ENCODE measurements at places on chromosomes 1 and 21.

DNA sequence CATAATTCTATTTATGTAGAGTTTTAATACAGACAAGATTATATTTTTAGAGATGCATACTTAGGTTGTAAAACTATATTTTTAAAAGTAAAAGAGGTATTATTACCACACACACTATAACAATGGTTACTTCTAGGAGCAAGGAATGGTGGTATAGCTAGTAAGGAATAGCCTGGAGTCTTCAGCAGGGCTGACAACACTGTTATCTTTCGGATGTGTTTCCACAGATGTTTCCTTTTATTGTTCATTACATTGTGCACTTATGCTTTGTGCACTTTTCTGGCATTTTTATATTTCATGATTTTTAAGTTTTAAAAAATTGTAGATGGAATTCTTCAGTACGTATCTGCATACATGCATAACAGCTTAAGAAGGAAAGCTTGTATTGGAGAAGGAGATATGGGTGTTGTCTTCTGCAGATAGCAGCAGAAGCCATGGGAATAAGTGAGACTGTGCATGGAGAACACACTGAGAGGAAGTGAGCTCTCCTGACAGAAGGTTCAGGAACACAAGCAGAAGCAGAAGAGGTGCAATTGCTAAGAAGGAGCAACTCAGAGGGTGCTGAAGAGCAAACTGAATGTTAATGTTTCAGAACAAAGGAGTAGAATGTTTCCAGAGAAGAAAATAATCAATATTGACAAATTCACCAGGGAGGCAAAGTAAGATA is 91.8 kb downstream of the UCHL5 start:
- DNase-seq, result no peak

GRCh38 chr1:37298769-37299168 is 175.6 kb upstream of the ZC3H12A start:
- DNase-seq, result no peak

GRCh38 chr1:13826009-13826408 is 126.0 kb downstream of the PRDM2 start:
- DNase-seq, result no peak

- DNase-seq, result no peak
These were observed 129.8 kb downstream of the CYYR1 start for GRCh38 chr21:26443291-26443690.

DNA sequence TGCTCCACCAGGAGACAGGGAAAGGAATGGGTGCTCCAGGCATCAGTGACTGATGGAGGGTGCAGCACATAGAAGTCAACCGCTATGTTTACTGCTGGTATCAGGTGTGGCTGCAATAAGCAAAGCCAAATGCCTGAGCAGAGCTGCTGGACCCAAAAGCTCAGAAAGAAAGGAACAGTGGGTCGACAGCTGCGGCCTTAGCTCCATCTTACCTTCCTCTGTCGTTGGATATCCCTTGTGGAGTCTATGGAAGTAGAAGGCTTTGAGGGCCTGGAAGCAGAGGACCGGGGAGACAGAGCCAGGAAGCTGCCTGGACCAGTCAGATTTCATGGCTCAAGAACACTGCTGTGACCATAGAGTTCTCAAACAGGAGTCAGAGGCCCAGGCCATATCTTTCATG is 45.3 kb downstream of the RIMS3 start:
- DNase-seq, result no peak

DNA sequence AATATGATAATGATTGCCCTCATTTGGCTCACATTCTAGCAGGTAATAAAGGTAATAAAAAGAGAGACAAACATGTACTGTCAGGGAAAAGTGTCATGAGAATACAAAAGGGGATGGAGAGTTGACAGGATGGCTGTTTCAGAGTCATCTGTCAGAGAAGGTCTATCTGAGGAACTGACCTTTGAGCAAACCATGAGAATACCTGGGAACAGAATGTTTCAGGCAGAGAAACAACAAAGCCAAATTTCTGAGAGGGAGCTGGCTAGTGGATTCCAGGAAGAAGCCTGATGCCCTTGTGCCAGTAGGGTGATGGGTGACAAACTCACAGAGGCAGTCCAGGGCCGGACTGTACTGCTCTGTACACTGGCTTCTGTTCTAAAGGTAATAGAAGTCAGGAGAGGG is 107.2 kb downstream of the C1orf21 start:
- no peak for DNase-seq

- DNase-seq, result no peak
These were observed 438.2 kb downstream of the SMYD3 start for GRCh38 chr1:246068619-246069509.

- no peak for DNase-seq
These were observed 50.0 kb upstream of the ZNF648 start for GRCh38 chr1:182111496-182111895.

DNA sequence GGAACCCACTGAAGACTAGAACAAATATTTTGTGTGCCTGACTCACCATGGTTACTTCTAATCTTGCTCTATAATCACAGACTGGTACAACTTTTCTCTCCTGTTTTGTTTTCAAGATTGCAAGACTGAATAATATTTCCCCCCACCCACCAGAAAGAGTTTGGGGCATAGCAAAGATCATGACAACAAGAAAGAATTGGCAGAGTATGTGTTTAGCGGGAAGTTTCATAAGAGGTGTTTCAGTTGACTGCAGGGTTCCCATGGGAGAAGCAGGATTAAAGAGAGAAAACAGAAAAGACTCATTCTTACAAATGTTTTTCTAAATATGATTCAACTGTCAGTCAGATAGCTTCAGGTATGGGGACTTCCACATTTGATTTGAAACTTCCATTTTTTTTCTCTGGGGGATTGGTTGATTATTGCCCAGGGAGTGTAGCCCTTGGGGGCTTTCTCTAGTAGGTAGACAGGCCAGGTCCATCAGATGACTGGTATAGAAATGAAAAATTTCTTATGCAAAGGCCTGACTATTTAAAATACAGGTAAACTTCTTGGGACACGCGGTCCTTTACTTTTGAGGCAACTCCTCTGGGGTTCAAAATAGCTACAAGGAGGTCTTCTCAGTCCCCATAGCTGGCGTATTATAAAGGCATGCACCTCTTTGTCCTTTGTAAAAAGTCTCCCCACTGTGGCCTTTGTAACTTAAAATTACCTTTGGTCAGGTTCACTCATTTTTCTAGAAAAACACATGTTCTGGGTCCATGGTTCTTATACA is 13.9 kb downstream of the OR14I1 start:
- DNase-seq, result no peak

DNA sequence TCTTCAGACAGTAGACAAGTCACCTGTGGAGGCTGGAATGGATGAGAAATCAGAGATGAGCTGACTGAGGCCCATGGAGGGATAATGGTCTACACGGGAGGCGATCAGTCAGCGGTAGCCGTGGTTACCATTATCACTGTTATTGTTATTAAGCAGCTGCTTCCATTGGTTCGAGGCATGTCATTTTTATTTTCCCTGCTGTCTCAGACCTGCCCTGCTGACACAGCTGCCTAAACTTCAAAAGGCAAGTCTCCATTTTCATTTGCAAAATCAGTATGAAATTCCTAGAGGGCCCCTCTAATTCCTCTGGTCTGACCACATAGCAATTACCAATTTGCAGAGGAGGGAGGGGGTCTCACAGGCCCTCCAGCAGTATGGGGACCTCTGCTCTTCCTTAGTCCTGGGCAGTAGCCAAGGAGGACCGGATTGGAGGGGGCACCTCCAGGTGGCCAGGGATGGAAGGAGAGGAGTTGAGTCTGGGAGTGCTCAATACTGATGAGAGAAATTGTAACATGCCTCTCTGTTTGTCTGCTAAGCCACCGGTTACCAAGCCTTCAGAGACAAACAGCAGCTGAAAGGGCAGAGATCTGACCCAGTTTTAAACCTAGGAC is 184.2 kb downstream of the TRABD2B start:
- no peak for DNase-seq

DNA sequence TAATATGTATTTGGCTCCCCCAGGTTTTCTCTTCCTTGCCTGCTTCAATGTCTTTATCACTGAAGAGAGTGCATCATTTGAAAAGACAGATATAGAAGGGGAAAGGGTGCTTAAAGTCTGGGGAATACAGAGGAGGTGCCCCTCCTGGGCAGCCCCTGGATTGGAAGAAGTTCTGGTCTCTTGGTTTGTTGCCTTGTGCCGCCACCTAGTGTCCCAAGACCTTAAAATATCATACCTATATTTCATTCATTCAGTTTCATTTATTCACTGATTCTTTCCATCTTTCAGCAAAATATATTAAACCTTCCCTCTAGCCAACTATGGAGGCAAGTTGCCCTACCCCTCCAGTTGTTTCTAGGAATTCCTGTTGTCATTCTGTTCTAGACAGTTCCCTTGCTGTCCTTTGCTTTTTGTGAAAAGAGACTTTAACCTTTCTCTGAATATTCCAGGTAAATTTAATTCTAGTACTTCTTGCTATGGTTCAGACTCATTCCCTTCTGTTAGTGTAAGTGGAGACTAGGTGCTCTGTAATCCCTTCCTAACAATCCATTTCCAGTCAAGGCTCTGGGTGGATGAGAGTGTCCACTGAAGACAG is 56.1 kb downstream of the MEF2D start:
- DNase-seq, result no peak

DNA sequence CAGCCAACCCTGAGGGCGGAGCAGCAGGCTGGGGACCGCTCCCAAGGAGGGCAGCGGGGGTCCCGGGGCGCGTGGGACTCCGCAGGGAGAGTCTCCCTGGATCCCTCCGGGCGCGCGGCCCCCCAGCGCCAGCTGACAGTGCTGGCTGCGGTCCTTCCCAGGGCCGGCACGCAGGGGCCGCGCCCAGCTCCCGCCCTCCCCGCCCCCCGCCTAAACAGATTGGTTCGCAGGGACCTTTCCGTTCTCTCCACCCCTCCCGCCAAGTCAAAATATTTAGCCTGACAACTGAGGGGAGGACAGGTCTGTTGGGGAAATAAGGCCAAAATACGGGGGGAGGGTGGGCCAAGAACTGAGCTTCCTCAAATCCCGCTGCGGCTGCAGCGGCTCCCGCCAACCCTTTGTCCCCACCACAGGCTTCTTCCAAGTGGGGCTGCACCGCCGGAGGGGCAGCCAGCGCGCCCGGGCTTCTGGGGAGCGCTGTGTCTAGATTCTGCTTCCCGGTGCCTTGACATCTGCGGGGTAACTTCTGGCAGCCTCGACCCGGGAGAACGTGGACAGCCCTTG is at the start of gene INSRR:
Gene INSRR (minus strand): TSS at position 159 of the 564 bp plus-strand sequence. CDS start 496 bp downstream, outside the sequence.
- DNase-seq, result no peak

- no peak for DNase-seq
These were observed 572 bp downstream of the FUCA1 start for GRCh38 chr1:23867542-23867894.

DNA sequence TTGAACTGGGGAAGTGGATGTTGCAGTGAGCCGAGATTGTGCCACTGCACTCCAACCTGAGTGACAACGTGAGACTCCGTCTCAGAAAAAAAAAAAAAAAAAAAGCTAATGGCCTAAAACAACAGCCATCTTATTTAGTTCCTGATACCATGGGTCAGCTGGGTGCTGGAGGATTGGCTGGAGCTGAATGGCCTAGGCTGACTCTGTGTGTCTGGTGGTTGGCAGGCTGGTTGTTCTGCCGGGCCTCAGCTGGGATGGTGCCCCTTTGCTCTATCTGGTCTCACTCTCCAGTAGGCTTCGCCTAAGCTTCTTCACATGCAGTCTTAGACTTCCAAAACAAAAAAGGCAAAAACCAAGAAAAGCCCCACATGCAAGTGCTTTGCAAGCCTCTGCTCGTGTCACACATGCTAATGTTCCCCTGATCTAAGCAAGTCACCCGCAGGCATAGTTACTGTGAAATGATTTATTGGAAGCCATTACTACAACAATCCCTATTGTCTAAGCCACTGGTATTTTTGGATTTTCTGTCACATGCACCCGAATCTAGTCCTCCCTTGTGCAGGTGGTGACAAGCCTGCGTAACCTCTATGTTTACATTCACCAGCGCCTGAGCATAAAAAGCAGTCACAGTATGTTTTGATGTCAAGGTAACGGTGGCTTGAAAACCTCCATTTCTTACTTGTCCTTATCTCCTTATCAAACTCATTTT is 39.6 kb upstream of the KANK4 start:
- DNase-seq, result no peak

- DNase-seq, result no peak
These were observed 5.0 kb upstream of the RNF11 start for GRCh38 chr1:51231120-51231519.

DNA sequence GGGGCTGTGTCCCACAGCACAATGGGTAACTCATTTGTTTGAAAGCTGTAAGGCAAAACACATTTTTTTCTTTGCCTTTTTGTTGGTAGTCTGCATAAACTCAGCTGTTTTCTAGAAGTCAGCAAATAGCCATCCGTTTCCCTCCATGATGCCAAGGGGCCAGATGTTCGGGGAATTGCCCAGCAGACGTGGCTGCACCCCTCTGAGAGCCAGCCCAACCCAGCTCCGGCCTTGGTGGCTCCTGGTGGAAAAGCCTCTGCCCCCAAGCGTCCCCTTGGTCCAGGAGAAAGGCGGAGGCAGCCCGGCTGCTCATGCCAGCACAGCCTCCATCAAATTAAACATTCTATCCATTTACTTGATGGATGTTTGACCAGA is 58.4 kb upstream of the ADARB1 start:
- DNase-seq, result peak; percentile 37

GRCh38 chr1:10848109-10848684 is 51.8 kb upstream of the CASZ1 start:
- no peak for DNase-seq

- DNase-seq, result no peak
These were observed 27.5 kb upstream of the SLC30A1 start for GRCh38 chr1:211606332-211606913.

GRCh38 chr1:12128120-12128519 is 38.7 kb upstream of the TNFRSF1B start:
- DNase-seq, result no peak

- no peak for DNase-seq
These were observed 54.1 kb upstream of the POFUT2 start for GRCh38 chr21:45341779-45342178.

GRCh38 chr1:4784761-4785160 is 130.4 kb downstream of the AJAP1 start:
- DNase-seq, result no peak

- DNase-seq, result no peak
These were observed 15.9 kb downstream of the BCAN start for GRCh38 chr1:156657741-156658319.

- no peak for DNase-seq
These were observed 59.9 kb upstream of the JAK1 start for GRCh38 chr1:65026235-65026634.

GRCh38 chr1:2259668-2260402 is 31.7 kb downstream of the SKI start:
- DNase-seq, result peak; percentile 93

GRCh38 chr1:30818568-30819243 is 61.1 kb upstream of the LAPTM5 start:
- DNase-seq, result peak; percentile 59

DNA sequence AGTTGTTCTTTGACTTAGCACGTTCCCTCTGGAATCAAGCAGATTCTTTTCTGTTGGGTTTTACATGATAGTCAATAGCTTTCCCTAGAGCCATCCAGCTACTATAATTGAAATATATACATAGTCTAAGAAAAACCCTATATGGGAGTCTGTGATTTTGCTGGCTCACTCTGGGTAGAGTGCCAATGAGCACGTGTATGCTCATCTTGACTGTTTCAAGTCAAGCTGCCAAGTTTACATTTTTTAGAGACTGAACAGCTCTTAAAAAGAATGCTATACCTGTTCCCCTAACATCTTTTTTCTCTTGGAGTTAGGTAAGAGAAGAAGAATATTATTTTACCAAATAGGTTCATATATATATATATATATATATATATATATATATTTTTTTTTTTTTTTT is 182.8 kb upstream of the NRIP1 start:
- no peak for DNase-seq

- no peak for DNase-seq
These were observed 7.8 kb downstream of the ITLN1 start for GRCh38 chr1:160877221-160877620.
